ENCODE measurements at places on chromosomes 6 and 20.

DNA sequence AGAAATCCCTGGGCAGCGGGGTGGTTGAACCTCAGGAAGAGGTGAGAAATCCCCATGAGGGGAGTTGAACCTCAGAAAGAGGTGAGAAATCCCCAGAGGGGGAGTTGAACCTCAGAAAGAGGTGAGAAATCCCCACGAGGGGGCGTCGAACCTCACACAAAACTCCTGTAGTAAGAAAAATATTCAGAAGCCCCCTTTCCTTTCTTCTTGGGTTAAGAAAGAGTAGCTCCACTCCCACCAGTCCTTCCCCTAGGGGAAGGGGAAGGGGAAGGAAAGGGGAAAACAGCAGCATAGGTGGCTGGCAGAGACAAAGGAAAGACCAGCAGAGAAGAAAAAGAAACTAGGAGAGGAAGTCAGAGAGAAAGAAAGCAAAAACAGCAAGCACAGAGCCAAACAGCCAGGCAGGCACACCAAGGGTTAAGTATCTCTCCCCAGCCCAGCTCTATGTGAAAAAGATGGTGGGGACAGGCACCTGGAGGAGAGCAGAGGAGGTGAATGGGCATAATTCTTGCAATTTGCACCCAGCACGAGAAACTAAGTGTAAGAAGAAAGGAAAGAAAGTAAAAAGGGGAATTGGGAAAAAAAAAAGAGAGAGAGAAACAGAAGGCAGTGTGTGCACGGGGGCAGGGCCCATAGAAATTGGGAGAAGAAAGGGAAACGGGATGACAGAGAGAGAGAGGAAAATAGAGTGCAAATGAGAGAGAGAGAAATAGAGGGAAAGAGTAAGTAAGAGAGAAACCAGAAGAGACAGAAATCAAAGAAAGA is 88.2 kb downstream of the PLG start:
- DNase-seq, result no peak

DNA sequence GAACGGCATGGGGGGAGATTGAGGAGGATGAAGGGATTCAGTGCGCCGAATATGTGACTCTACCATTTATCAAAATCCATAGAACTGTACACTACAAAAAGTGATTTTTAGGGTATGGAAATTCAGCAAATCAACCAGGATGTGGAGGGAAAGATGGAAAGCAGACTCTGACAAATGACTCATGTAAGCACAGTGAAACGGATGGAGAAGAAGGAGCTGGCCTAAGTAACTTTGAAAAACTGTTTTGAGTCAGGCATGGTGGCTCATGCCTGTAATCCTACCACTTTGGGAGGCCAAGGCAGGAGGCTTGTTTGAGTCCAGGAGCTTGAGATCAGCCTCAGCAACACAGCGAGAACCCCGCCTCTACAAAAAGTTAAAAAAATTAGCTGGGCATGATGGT is 39.2 kb downstream of the MUC22 start:
- no peak for DNase-seq

- DNase-seq, result no peak
Observed at GRCh38 chr20:51404297-51405060, 138.0 kb downstream of the NFATC2 start.

DNA sequence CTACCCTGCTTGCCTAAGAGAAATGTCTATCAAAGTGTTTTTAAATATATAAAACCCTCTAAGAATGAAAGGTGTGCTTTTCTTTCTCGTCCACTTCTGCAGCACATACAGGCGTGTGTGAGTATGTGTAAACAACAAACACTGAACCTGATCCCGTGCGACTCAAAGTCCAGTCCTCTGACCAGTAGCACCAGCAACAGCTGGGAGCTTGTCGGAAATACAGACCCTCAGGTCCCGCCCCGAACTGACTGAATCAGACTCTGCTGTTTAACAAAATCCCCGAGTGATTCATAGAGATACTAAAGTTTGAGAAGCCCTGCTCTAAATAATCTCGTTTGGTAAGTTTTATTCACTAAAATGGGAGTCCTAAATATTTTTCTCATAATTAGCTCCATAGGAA is 208.0 kb upstream of the KCNQ5 start:
- DNase-seq, result no peak

DNA sequence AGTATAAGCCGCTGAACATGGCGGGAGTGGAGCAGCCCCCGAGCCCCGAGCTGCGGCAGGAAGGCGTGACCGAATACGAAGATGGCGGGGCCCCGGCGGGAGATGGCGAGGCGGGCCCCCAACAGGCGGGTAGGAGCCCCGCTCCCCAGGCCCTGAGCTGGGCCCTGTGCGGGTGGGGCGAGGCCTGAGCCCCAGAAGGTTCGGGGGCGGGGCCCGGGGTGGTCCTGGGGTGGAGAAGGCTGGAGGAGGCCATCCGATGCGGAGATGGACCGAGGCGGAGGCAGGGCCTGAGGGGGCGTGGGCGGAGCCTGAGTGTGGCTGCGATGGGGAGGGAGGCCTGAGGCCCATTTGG is 7.1 kb downstream of the L3MBTL1 start:
- peak; percentile 41 for DNase-seq

- peak; percentile 79 for DNase-seq
Observed at GRCh38 chr20:44180814-44181213, 6.2 kb downstream of the JPH2 start.

DNA sequence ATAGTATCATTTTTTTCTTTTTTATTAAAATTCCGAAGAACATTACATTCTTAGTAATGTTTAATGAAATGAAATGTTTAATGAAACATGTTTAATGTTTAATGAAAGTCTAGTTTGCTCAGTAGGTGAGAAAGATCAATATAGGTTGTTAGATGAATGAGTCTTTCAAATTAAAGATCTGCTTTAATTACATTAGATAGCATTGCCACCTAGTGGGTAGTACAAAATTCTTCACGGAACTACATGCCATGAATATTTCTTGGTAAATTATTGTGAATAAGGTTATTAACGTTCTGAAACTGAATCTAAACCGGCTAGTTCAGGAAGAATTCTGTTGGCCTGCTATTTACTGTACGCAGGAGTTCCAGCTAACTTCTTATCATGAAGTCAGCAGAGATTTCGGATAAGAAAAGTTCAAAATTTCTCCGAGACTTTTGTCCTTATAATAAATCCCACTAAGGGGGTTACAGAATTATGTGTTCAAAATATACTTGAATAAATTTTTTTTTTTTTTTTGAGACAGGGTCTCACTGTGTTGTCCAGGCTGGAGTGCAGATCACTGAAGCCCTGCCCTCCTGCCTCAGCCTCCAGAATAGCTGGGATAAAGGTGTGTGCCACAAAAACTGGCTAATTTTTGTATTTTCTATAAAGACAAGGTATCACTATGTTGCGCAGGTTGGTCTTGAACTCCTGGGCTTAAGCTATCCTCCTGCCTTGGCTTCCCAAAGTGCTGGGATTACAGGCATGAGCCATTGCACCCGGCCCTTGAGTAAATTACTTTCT is 7.9 kb upstream of the GMNN start:
- DNase-seq, result no peak

GRCh38 chr6:113995634-113996033 is 24.7 kb upstream of the HDAC2 start:
- DNase-seq, result peak; percentile 59

DNA sequence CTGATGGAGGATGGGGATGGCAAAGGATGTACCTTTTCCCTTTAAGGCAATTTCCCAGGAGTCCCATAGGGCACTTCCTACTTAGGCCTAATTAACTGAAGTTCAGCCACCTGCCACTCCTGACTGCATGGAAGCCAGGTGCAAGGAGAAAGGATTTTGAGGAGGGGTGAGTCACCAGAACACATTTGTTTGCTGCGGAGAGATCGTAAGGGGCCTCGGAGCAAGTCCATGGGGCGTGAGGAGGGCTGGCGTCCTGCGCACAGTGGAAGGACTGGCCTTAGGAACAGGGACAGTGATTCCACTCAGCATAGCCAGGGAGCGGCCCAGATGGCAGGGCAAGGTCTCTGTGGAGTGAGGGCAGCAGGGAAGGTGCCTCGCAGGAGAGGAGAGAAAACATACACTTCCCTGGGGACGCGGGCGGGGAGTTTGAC is 11.8 kb upstream of the MAP1LC3A start:
- peak; percentile 62 for DNase-seq

GRCh38 chr20:12733811-12734210 is 275.0 kb upstream of the SPTLC3 start:
- no peak for DNase-seq

- DNase-seq, result no peak
Observed at GRCh38 chr6:168542301-168542700, 101.3 kb downstream of the SMOC2 start.

- no peak for DNase-seq
Observed at GRCh38 chr20:36703530-36703929, 42.4 kb downstream of the NDRG3 start.

DNA sequence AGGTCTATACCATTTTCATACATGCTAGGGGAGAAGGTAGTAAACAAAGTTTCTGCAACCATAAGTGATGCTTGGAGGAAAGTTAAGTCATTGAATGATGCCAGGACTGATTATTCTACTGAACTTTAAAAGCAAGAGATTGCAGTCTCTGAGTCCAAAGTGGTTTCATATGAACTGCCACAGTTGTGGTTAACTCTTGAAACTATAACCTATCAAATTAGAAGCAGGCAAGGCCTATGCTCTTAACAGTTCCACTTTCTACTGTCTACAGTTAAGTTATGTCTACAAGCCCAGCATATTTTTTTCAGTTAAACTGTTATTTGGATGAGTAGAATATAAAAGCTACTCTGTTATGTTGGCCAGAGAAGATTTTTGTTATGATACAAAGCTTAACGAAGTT is 326.5 kb upstream of the RUNX2 start:
- DNase-seq, result no peak

DNA sequence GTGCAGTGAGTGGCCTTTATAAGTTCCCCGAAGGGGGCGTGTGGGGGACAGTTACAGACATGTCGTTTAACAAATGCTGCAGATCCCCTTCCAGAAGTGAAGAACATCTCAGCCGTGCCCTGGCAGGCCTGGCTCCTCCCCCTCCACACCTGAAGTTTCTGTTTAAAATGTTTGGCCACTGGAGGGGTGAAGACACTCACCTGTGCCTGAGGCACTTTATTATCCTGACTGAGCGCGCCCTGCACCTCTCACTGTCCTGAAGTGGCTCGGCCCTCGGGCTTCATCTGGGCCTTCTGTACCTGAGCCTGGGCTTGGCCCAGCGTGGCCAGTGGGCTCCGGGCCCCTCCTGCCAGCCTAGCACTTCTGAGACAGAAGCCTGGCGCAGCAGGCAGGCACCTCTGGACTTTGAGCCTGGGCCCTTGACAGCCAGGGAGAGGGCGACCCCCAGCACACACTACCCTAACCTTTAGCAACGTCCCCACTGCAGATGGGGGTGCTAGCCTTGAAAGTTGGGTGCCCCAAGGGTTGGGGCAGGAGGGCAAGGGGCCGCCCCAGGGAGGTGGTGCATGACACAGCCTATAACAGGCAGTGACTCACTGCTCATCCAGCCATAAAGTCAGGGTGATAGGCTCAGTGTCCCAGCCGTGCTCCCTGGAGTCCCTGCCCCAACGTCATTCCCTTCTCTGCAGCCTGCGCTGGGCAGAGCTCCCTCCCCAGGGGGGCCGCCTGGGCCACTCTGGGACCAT is 13.6 kb upstream of the GATA5 start:
- no peak for DNase-seq

- no peak for DNase-seq
Observed at GRCh38 chr20:61699495-61700374, 365.9 kb downstream of the TAF4 start.

DNA sequence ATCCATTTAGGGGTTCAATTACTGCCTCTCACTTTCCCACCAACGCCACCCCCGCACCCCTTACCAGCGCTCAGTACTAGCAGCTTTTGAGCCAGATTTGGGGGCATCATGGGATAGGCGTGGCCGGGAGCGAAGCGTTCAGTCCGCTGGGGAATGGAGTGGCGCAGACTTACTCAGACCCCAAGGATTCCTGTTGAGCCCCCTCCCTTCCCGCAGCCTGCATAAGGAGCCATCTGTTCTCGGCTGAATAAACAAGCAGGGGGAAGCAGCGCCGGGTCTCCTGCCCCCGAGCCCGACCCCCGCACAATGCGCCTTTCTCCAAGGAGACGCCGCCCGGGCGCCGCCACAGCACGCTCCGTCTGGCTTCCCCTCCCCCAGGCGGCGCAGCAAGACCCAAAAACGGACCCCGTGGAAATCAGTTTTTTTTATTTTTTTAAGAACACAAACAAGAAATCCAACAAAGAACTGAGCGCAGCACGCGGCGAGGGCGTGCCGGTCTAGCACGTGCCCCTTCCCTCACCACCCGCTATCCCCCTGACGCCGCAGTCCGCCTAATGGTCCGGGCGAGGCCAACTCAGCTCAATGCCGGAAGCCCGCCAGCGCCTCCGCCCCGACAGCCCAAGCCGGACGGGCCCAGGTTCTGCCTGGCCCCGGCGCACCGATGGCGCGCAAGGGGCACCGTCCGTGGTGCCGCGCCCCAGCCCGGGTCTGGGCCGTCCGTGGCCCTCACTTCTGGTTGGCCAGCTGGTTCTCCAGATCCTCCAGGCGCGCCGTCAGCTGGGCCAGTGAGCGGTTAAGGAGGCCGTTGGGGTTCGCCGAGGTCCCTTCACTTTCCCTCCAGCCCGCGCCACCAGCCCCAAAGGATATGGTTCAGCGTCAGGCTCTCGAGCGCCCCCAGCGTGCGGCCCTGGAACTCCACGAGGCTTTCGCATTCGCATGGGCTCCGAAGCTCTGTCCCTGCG is 13.3 kb upstream of the RBPJL start:
- peak; percentile 93 for DNase-seq

DNA sequence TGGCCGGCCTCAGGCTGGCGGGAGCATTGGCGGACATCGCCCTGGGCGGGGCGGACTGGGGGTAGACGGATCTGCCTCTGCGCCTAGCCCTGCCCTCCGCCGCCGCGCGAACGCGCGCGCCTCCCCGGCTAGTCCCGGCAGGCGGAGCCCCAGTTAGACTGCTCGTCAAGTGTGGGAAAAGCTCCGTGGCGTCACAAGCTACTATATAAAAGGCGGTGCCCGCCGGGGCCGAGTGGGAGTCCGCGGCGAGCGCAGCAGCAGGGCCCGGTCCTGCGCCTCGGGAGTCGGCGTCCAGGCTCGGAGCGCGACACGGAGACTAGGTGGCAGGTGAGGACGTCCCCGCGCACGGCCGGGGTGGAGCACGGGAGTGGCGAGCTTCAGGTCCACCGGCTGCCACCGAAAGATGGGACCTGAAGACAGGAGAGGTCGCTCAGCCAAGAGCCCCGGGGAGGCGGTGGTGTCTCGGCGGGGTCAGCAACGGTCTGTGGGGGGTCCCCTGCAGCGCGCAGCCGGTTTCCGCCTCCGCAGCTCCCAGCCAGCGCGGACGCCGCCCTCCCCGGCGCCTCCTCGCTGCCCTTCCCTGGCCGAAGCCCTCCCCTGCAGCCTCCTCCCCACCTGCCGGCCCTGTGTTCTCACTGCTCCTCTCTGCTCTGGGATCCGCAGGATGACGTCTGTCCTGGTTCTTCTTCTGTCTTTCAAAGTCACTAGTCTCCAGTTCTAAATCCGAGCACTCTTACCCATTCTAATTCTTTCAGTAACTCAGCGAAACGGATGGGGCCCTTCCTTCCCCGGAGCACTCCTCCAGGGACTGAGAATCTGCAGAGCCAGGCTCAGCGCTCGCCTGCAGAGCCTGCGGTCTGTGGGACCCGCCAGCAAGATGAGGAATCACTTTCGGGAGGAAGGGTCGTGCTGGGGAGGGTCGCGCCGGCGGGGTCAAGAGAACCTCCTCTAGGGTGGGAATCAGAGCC is 4.3 kb upstream of the RIPK1 start:
- peak; percentile 98 for DNase-seq

- no peak for DNase-seq
Observed at GRCh38 chr6:44868910-44869309, 459.2 kb upstream of the RUNX2 start.

GRCh38 chr6:99993533-99994251 is at the start of gene MCHR2:
Gene MCHR2 (minus strand): TSS chr6:99994223. CDS start chr6:99956147, 38,076 bp downstream.
- no peak for DNase-seq

Measured in WERI-Rb-1 (cell line).